ENCODE measurements at places on chromosomes 3 and 15.
A peak's percentile ranks its signal among the peaks of the same experiment; 100 is the strongest.

GRCh38 chr3:180913581-180914404 lies 1.3 kb downstream of the FXR1 start:
- DNase-seq: no peak

GRCh38 chr3:23198801-23199200 lies 4.3 kb upstream of the UBE2E2 start:
- no peak for DNase-seq

- no peak for DNase-seq
Measured at GRCh38 chr3:2526926-2527325, 428.3 kb downstream of the CNTN4 start.

- DNase-seq: no peak
Measured at GRCh38 chr3:30112902-30113484, 493.4 kb upstream of the TGFBR2 start.

GRCh38 chr15:40006646-40007045 lies 32.3 kb downstream of the SRP14 start:
- no peak for DNase-seq

- peak; percentile 27 for DNase-seq
Measured at GRCh38 chr3:60953351-60953750, 297.9 kb downstream of the FHIT start.

- DNase-seq: peak; percentile 85
Measured at GRCh38 chr15:101499863-101500713, 10.6 kb upstream of the PCSK6 start.

GRCh38 chr15:81043281-81043934 lies 42.7 kb downstream of the TLNRD1 start:
- DNase-seq: no peak

GRCh38 chr15:51799282-51800252 lies 29.9 kb upstream of the TMOD3 start:
- no peak for DNase-seq

DNA sequence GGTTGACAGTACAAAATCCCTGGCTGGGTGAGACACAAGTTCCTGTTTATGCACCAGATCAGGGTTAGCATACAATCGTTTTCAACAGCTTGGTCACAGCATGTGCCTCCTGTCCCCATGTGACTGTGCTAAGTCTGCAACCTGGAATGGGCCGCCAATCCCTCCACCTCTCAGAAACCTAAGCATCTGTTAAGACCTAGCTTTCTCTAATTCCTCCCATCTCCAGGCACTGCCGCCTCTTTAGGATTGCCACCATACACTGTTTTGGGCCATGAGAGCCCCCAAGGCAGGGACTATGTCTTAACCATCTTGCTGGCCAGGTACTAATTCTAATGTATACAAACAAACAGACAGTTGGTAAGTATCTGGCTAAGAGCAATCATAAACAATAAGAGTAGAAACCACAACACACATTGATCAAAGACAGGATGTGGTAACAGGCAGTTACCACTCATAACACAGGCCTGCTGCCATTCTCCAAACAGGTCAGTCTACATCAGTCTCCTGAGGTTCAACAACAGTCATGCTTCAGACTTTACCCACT lies 25.6 kb downstream of the SEC22C start:
- no peak for DNase-seq

- peak; percentile 41 for DNase-seq
Measured at GRCh38 chr3:158094235-158095110, 11.7 kb downstream of the SHOX2 start.

DNA sequence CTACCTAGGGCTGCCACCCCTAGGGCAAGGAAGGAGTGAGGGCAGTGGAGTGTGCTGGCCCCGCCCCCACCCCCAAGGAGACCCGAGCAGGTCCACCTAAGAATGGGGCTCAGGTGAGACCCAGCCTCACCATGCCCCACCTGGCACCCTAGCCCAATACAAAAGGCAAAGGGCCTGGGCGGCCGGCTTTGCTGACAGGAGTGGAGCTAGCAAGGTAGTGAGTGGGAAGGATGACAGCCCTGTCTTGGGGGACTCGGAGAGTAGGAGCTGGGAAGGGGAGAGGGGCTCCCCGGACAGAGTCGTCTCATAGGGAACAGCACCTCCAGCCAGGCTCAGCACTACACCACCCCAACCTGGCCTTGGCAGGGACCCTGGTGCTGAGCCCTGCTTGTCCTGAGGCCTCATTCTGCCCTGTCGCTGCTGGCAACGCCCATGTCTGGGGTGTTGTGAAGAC lies 12.1 kb downstream of the C15orf39 start:
- DNase-seq: no peak

DNA sequence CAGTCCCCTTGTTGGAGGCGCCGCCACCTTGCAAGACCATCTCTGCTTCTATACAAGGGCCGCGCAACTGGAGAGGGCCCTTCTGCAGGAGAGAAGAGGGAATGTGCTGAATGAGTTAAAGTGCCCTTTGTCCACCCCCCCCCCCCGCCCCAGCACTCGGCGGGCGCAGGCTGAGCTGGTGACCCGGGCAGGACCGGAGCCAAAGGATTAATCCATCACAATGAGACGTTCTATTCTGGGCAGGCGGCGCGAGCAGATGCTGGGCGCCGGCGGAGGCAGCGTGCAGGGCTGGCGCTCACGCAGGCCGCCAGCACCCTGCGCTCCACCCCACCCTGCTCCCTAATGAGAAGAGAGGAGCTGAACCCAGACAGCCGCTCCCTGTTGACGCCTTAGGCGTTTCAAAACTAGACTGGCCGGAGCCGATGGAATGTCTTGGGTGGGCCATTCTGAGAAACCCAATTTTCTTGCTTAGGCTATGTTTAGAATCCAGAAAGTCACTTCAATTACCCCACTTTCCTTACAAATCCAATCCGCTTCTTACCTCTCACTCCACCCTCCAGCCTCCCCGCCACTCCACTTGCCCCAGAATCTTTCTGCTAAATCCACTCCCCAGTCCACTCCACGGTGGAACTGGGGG lies 32.9 kb downstream of the GJD2 start:
- peak; percentile 74 for DNase-seq

DNA sequence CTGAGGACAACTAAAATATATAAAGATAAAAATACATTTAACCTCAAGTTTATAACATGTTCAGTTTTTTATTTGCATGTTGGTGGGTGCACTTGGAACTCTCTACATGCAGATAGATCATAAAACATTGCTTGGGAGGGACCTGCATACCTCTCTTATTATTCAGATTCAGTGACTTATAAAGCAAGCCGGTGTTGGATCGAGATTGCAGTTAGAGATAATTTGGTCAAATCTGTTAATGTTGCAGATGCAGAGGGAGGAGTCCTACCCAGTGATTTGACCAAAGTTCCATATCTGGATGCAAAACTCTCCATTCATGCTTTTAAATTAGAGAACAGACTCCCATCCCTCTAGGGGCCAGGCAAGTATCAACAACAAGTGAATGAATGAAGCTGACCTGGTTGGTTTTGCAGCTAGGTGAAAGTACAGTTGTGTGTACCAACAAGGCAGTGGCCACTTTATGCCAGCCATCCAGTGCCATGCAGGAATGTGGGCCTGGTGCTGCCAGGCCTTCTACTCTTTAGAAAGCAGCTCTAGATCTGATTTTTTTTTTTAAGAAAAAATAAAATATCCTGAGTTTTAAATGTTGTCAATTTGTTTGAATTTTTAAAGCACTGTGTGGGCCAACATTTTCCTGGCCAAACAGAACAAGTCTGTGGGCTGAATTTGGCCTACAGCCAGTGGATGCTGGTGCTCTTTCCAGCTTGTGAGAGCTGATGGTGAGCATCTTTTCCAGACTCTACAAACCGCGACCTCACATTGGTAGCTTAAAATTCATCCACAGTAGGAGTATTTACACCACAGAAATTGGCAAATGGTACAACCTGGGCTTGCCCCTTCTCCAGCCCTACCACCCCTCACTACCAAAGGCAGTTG lies 12.3 kb downstream of the CDIN1 start:
- DNase-seq: no peak

DNA sequence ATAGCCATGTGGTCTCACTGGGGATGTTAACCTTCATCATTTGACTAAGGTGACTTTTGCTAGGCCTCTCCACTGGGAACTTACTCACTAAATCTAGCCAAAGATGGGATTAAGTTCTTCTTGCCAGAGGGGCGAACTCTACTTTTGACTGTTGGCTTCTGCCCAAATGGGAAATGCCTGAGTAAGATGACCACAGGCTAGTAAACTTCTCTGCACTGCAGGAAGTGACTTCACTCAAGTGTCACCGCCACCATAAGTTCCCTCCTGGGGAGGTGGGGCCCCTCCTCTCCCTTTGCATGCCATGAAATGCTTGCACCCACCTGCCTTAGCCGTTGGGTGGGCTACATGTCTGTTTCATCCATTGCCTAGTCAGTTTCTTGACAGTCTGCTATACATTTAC lies 388.3 kb downstream of the FEZF2 start:
- no peak for DNase-seq

GRCh38 chr3:58693940-58694850 lies 27.6 kb upstream of the FAM3D start:
- DNase-seq: no peak

GRCh38 chr3:130850843-130851242 lies 43.0 kb upstream of the ATP2C1 start:
- no peak for DNase-seq

DNA sequence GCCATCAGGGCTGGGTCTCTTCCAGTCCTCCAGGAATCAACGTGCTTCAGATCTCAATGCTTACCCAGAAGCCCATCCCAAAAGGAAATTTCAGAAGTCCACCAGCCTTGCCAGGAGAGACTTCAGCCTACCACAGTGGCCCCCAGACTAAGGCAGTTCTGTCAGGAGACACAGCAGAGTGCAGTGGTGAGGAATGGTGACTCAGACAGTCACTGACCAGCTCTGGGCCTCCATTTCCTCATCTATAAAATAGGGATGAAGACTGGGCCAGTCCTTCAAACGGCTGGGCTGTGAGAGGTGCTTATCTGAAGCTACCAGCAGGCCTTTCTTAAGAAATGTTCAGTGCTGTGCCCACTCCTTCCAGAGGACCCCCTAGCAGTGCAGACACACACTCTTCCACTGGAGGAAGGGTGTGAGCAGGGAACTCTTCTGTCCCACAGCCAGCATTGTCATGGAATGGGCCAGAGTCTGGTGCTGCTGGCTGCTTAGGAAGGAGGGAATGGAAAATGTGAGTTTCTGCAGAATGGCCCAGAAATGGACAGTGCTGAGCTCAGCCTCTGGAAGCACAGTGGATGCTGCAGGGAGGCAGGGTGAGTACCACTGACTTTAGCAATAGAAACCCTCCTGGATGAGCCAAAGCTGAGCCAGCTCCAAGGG lies 41.6 kb upstream of the DUSP7 start:
- peak; percentile 55 for DNase-seq

- DNase-seq: peak; percentile 84
Measured at GRCh38 chr15:60396958-60397771, 621 bp downstream of the ANXA2 start.

GRCh38 chr3:49511639-49512038 lies 41.6 kb downstream of the DAG1 start:
- DNase-seq: no peak

GRCh38 chr15:45644437-45644836 lies 9.6 kb downstream of the SQOR start:
- DNase-seq: no peak

- DNase-seq: peak; percentile 70
Measured at GRCh38 chr3:146469150-146470017, at the start of gene PLSCR2. PLSCR2 (minus strand) TSS chr3:146469561; CDS start chr3:146459904, 9,657 bp downstream.

- no peak for DNase-seq
Measured at GRCh38 chr15:47705281-47705997, 11.9 kb upstream of the SEMA6D start.

GRCh38 chr15:71683411-71684274 lies 126.7 kb upstream of the NR2E3 start:
- DNase-seq: no peak

DNA sequence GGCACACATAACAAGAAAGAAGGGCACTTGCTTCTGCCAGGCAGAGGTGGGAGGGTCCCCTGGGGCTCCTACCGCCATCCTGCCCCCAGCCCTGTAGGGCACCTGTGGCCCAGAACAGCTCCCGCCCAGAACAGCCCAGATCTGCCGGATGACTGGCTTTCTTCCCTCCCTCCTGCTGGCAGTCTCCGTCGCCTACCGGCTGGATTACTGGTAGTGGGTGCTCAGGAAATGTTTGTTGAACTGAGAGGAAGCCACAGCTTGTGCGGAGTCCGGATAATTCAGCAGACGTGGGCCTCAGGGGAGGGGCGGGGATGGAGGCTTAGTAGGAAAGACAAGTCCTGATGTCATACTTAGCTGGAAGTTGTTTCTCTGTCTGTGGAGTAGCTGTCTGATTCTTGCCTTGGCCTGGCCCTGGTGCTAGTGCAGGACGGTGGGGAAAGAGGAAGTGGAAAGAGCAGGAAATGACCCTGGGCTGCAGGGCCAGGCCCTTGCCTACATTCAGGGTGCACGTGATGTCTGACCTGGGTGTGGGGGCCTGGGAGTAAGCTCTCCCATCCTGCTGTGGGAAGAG lies 6.7 kb downstream of the CCDC9B start:
- DNase-seq: peak; percentile 82

GRCh38 chr3:188649521-188649920 lies 495.6 kb downstream of the LPP start:
- DNase-seq: no peak

DNA sequence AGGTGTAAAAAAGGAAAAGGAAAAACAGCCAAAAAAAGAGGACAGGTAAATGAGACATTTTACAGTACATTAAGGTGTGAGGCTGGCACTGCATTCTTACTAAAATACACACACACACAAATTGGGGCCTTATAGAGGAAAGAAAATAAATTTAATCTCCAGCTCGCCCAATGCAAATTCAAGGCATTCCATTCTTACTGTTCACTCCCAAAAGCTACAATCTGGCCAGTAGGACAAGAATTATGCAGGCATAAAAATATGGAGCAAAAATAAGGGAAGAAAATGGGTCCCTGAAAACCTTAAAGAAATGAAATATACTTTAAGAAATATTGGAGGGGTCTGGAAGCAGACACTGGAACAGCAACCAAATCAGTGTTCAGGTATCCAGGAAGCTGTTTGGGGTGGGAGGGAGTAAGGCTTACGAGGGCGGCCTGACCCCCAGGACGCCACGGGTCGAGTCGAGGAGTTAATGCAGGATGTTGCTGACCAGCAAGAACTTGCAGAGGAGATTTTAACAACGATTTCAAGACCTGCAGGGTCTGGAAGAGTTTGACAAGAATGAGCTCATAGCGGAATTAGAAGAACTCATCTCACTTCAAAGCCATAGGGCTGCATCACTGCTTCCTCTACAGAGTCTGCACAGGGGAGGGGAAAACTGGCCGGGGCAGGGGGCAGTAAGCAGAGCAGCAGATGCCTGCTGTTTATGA lies 245.5 kb downstream of the TBL1XR1 start:
- no peak for DNase-seq

DNA sequence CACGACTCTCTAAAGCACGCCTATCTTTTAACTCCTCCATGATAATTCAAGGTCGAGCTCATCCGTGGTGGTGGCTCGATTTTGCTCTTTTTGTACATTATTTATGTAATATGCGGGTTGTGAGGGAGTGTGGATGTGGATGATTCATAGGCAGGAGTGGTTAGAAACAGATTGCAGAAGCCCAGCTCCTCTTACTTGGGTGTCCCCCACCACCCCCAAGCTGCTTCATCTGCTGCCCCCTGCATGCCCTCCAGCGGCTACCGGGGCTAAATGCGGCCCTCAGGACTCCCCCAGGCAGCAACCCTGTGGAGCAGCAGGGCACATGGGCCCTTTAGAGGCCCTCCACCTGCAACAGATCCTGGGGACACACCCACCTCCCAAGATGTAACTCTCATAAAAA lies 111.5 kb upstream of the SELENOK start:
- DNase-seq: no peak

GRCh38 chr15:40277471-40277870 lies 5.4 kb downstream of the ANKRD63 start:
- no peak for DNase-seq

- DNase-seq: no peak
Measured at GRCh38 chr3:13236557-13237173, 163.4 kb upstream of the IQSEC1 start.

Data from right hindlimb (tissue), 1 donor.